AG04450 (cell line): ENCODE measurements at places on chromosomes 4 and X.

- no peak for DNase-seq
Observed at GRCh38 chr4:170652571-170652970, 562.8 kb upstream of the AADAT start.

DNA sequence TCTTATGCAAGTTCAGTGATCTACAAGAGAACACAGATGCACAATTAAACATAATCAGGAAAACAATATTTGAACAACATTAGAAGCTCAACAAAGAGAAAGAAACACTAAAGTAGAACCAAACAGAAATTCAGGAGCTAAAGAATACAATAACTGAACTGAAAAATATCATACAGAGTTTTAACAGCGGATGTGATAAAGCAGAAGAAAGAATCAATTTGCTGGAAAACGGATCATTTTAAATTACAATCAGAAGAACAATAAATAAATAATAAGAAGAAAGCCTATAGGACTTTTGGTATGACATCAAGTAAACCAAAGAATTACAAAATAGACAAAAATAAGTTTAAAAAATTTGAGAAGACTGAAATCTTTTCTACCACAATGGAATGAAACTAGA, 36.3 kb upstream of the CXCL6 start:
- DNase-seq: no peak

GRCh38 chr4:25361253-25361652, 15.8 kb upstream of the ANAPC4 start:
- DNase-seq: no peak

GRCh38 chr4:182391111-182391684, 148.0 kb downstream of the TENM3 start:
- no peak for DNase-seq

DNA sequence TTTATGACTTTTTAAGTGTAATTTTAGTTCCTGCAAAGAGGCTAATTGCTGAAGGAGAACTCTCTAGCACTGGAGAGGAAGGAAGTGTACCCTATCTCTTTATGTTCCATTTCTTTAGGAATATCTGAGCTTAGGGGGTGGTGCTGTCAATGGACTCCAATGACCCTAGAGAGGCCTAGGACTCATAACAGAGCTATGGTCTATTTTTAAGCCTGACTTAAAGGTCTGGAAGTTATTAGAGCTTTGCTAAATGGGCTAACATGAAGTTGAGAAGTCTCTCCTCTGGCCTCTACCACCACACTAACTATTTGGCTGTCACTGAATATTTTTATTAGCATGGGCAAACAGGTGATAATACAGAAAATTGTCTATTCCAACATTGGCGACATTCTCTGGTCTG, 152.2 kb downstream of the SPATA18 start:
- DNase-seq: no peak

- no peak for DNase-seq
Observed at GRCh38 chrX:122813876-122814275, 370.2 kb upstream of the GRIA3 start.

GRCh38 chr4:31234494-31234893, 514.3 kb downstream of the PCDH7 start:
- no peak for DNase-seq

GRCh38 chr4:170827562-170828274, 738.0 kb upstream of the AADAT start:
- no peak for DNase-seq

GRCh38 chr4:13950491-13950890, 323.0 kb upstream of the BOD1L1 start:
- no peak for DNase-seq

GRCh38 chr4:150224896-150225591, 146.8 kb downstream of the DCLK2 start:
- DNase-seq: peak; percentile 92

DNA sequence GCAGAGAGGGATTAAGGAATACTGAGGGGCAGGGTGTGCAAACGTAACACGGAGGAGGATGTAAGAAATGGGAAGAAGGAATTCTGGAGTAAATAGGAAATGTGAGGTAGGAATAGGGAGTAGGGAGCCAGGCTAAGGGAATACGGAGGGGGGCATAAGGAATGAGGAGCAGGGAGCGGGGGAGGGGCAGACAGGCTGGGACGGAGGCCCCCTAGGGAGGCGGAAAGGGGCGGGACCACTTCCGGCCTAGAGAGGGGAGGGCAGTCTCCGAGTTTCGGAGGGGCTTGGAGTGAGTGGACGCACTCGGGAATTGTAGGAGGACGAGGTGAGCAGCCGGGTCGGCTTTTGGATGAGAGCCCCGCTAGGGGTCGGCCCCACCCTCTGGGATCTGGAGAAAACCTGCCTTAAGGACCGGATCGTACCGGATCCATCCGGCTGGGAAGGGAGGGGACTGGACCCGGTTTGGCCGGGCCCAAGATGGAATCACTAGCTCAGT, 612 bp downstream of the MAGED2 start:
- peak; percentile 3 for DNase-seq

DNA sequence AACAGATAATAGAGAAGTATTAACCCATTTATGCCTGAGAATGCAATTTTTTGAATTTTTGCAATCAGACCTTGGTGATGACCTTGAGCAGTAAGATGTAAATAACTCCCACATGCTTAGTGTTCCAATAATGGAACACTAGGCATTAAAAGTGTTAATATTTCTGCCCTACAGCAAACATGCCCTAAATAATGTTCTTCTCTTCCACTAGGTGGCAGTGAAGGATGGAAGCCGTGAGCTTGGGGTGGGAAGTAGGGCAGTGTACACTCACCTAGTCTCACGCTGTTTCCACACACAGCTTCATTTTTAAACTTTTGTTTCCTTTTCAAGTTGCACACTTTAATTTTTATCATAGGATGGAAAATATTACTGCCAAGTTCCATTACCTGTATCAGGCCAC, 613.1 kb upstream of the HS3ST1 start:
- no peak for DNase-seq

- no peak for DNase-seq
Observed at GRCh38 chr4:6461301-6462165, 10.9 kb downstream of the PPP2R2C start.

DNA sequence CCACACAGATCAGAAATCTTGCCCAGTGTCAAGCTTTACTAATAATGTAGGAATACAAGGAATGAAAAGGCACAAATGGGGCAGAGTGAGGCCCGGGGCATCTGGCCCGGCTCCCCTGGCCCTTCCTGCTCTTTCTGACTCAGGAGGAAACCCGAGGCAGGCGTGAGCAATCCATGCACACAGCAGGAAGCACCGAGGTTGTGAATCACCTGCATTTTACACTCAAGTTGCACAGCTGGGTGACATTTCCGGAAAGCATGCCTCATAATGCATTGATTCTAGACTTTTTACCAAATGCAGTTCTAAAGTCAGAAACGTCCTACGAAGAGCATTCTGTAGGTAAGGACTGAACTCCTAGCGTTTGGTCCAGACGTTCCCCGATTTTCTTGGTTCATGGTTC, 38.9 kb downstream of the PRIMPOL start:
- peak; percentile 72 for DNase-seq

DNA sequence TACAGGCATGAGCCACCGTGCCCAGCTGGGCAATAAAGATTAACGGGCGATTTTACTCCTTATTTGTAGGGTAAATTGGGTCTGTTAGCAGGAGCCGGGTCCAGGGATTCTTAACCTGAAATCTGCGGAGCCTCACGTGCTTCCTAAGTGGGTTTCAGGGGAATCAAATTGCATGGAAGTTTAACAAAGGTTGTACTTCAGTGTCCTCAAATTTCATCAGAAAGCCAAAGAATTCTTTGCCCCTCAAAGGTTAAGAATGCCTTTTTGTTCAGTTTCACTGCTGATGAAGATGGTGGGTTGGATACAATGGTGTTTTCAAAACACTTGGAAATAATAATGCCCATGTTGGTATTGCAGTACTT, 67.9 kb downstream of the AFF1 start:
- DNase-seq: no peak

DNA sequence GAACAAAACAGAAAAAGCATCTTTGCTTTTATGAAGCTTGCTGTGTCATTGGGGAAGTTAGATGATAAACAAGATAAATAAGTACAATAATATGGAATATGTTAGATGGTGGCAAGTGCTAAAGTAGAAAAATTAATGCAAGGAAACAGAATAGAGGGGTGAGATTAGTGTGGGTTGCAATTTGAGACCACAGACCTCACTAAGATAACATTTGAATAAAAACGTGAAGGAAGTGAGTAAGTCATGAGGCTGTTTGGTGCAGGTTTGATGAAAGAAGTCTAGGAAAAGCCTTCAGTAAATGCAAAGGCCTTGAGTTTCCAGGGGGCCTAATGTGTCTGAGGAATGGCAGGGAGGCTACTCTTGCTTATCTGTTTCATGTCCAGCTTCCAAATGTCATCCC, 102.5 kb downstream of the CFAP299 start:
- DNase-seq: no peak

DNA sequence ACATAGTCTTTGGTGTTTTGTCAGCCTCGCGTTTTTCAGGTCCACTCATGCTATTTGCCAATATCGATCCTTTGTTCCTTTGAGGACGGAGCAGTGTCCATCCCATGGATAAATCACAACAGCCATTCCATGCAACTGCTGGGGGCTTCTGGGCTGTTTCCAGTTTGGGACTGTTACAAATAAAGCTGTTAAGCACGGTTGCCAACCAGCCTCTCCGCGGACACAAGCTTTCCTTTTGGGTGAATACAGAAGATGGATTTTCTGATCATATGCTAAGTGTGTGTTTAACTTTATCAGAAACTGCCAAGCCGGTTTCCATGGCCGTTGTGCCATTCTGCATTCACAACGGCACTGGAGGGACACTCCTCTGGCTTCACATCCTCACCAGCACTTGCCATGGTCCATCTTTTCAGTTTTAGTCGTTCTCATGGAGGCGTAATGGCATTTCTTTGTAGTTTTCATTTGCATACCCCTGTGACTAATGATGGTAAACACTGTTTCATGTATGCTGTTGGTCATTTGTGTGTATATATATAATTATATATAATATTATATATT, 67.8 kb downstream of the ABLIM2 start:
- DNase-seq: no peak

- peak; percentile 13 for DNase-seq
Observed at GRCh38 chrX:38142610-38143009, 78.1 kb downstream of the SRPX start.

GRCh38 chr4:26372525-26373172, 51.8 kb downstream of the RBPJ start:
- DNase-seq: peak; percentile 21

GRCh38 chr4:179486570-179487335, 2044.5 kb upstream of the AGA start:
- no peak for DNase-seq

- DNase-seq: no peak
Observed at GRCh38 chr4:62952366-62952765, 1456.9 kb downstream of the TECRL start.

DNA sequence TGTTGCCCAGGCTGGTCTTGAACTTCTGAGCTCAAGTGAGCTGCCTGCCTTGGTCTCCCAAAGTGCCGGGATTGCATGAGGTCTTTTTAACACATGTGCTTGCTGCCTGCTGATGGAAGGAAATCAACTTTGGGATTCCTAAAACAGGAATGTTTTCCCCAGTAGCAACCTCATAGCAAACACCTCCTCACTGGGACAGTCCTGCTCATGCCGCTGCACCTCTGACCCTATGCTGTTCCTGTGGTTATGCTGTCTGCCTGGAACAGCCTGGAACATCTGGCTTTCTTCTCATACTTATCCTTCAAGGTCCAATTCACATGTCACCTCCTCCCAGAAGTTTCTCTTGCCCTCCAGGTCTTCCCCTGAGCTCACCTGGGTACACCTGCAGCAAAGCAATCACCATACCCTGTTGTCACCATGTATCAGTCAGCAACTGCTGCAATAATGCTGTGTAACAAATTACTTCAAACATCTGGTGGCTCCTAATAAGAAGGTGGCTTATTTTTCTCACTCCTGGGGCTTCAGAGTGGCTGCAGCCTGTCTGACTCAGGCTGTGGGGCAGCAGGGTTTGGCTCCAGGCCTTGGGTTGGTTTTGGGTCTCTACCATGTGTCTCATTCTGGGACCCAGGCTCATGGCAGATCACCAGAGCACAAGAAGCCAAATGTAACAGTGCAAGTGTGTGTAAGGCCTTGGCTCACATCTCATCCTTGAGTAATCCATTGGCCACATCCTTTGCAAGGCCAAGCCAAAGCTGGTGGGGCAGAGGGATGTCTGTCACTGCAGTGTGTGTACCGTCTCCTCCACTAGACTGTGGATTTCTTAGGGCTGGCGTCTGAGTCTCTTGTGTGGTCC, 59.4 kb upstream of the SORCS2 start:
- no peak for DNase-seq
